ENCODE measurements at places on chromosomes 12 and 14.

DNA sequence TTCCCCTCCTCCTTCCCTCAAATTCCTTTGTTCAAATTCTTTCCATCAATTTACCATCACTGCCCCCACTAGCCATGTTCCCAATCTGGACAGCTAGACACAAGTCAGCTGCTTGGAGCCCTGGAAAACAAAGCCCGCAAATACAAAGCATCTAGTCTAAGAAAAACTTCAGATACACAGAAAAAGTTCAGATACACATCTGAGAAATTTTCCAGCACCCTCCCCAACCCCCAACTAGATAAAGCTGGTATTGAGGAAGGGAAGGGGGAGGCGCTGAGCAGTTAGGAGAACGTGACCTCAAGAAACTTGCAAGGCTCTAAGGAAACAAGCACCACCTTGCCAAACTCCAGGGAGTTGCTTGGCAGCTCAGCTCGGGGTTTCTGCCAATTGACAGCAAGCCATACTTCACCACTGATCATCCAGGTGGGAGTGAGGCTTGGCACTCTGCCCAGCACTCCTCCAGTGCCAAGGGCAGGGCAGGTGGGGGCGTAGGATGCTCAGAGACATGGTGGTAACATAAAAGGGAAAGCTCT is 5.1 kb upstream of the CNIH1 start:
- peak; percentile 82 for DNase-seq

- DNase-seq: no peak
Observed at GRCh38 chr14:100187247-100187833, 27.9 kb upstream of the DEGS2 start.

DNA sequence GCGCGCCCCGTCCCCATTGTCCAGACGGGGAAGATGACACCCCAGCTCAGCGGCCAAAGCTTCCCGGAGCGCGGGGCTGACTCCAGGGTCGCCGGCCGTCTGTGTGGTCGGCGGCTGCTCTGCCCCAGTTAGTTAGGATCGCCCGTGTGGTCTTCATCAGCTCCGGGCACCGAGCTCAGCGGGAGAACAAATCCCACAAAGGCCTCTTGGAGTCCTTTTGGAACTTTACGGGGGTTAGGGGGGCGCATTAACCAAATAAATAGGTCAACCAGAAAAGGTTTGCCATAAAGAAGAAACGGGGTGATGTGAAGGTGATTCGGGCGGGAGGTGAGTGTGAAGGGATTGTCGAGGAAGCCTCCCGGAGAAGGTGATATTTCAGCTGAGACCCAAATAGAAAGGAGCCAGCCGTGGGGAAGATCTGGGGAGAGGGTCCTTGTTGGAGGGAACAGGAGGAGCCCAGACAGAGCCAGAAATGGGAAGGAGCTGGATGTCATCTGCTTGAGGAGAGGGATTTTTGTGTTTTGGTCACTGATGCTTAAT is 697 bp downstream of the ATP6V0A2 start:
- DNase-seq: no peak

DNA sequence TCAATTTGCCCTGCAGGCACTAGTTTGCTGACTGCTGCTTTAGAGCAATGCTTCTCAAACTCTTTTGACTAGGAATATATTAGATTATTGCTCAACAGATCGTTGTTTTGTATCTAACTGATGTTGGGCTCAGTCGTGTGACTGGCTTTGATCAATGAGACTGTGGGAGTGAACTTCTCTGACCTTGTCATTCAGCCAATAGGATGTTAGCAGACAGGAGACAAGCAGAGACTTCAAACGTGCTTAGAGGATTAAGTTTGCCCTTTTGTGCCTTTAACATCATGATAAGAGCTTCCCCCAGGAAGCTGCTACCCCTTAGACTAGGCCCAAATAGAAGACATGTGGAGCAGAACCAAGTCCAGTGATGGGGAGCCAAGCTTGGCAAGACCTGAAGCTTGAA is 76.7 kb upstream of the ELK3 start:
- DNase-seq: no peak

DNA sequence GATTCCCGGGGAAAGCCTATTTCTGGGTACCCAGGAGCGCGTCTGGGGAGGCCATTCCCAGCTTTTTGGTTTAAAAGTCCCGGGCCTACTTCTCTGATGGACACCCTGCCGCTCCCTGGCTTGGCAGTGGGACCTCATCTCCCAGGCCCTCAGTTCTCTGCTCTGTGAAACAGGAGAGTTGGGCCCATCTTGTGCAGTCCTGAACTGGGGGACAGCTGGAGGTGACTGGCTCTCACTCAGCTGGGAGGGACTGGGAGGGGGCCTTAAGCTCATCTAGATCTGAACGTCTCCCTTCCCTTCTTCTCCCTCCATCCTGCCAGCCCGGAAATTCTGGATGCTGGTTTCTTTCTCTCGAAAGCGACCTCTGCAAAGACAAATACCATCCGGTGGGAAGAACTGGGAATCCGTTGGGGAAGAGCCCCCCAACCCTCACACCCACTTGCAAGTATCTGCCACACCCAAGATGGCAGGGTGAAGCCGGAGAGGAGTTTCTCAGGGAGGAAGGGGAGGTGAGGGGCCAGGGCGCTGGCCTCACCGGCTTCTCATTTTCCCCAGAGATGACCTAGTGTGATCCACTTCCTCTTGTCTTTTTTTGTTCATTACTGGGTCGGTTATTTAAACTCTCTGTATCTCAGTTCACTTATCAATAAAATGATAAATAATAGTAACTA is 1.4 kb downstream of the RIN3 start:
- DNase-seq: no peak

DNA sequence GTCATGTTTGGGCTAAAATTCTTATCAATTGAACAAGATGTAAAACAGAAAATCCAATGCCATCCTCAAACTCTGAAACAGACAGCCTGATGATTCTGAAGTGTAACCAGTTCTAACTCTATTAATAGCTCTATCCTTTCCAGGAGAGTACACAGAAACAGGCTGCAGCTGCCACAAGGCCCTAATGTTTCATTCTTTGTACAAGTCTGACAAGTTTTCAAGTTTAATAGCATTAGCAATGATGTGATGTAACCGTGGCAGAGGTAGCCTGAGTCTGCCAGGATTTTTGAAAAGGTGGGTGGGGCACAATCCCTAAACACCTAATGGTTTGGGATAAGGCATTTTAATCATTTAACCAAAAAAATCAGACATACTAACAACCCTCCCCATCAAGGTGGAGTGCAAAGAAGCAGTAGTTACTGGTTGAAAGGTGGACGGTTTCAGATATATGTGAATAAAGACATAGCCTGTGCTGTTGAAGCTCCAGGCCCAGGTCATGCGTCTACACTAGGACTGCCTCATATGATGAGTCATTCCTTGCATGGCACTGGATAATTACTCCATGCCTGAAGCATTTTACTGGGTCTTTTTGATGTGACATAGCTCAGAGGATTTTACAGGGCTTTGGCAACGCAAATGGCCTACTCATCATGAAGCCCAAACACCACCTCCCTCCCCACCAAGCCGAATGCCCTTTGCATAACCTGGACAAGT is 145.1 kb upstream of the GRIP1 start:
- peak; percentile 17 for DNase-seq

DNA sequence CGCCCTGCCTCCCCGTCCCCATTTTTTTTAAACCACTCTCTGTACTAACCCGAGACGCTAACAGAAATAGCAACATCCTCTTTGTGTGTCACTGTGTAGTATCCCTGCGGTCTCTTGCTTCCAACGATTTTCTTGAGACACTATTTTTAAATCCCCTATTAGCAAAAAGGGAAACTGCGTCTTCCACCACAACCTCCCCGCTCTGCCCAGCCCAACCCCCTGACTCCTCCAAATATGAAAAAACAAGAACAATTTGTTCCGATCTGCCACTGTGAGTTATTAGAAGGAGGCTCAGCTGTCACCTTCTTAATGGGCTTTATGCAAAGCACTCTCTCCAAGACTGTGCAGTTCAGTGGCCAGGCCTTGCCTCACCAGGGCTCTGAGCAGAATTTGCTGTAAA is 76.3 kb downstream of the MAP1LC3B2 start:
- DNase-seq: no peak

GRCh38 chr12:96190413-96191108 is 3.6 kb upstream of the ELK3 start:
- DNase-seq: no peak

DNA sequence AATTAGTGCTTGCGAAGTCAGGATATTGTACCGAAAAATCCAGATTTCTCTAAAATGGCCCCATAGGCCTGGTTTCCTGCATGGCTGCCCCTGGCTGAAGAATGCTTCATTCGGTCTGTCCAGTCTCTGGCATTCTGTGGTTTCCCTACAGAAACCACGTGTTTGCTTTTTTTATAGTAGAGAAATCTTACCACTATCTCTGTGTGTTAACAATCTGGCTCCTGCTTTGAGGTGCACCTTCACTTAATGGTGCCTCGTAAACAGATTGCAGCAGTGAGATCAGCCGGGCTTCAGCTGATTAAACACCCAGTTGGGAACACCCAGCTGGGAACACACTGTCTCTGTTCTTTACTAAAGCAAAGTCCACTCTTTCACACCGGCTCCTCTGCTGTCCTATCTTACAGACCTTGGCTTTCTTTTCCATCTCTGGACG is 6.7 kb upstream of the DNAAF2 start:
- no peak for DNase-seq

GRCh38 chr12:113467502-113468364 is 3.9 kb downstream of the LHX5 start:
- DNase-seq: no peak

GRCh38 chr12:53227836-53228235 is 4.2 kb downstream of the RARG start:
- no peak for DNase-seq

GRCh38 chr12:12907552-12907951 is 16.2 kb downstream of the GPRC5A start:
- DNase-seq: no peak

DNA sequence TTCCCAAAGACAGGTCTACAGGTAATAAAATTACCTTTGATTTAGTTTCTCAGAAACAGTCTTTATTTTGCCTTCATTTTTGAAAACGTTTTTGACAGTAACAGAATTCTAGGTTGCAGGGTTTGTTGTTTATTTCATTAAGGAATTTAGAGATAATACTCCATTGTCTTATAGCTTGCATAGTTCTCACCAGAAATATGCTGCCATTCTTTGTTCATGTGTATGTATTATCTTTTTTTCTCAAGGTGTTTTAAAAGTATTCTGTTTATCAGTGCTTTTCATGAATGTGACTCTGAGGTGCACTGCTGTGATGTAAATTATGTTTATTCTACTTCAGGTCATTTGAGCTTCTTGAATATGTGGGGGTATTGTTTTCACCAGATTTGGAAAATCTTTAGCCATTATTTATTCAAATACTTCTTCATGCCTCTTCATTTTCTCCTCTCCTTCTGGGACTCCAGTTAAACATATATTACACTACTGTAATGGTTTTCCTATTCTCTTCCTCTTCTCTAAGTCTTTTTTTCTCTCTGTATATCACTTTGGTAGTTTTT is 32.7 kb downstream of the ZNF605 start:
- DNase-seq: no peak

GRCh38 chr14:54230645-54231044 is 166.2 kb upstream of the CDKN3 start:
- DNase-seq: no peak
